Adipocyte (in vitro differentiated cells): ENCODE measurements at places on chromosomes 3 and 15.

DNA sequence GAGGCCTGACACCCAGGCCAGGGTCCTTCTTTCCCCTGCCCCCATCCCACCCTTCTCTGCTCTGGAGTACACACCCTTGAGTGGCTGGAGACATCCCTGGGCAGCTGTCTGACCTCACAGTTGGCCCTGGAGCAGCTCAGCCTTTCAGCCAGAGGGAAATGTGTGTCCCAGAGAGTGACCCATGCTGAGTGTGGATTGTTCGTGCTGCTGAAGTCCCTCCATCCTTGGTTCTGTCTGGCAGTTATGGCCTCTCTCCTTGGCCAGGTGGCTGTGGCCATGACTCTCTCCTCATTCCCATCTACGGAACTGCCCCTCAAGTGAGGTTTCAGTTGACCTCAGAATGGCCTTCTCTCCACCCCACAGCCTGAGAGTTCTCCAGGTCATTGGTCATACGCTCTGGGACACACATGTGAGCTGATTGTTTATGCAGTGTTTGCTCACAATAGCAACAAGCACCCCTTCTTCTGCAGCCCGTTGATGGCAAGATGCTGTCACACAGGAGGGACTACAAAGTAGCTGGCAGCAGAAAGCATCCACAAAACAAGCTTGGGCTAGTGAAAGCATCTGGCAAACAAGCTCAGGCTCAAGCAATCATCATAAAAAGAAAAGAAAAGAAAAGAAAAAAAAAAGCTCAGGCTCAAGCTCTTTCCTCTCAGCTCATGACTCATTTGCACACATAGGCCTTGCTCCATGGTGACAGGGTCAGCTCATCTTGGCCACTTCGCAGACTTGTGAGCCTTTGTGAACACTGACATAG, 55.3 kb upstream of the ITGA11 start:
- peak; percentile 24 for DNase-seq

DNA sequence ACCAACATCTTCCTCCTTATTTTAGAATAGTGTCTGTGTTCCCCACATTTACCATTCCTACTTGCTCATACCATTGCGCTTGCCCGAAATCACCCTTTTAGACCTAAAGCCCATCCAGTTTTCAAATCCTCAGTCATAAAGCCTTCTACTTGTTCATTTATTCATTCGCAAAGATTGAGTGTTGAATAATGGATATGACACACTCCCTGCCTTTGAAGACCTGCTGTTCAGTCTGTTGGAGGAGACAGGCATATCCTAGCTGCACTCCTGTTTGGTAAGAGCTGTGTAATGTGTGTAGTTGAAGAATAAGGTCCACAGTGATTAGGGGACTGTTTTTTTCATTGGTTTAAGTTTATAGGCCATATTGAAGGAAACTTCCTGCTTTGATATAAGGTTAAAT, 1.7 kb downstream of the CNOT10 start:
- DNase-seq = peak; percentile 6

DNA sequence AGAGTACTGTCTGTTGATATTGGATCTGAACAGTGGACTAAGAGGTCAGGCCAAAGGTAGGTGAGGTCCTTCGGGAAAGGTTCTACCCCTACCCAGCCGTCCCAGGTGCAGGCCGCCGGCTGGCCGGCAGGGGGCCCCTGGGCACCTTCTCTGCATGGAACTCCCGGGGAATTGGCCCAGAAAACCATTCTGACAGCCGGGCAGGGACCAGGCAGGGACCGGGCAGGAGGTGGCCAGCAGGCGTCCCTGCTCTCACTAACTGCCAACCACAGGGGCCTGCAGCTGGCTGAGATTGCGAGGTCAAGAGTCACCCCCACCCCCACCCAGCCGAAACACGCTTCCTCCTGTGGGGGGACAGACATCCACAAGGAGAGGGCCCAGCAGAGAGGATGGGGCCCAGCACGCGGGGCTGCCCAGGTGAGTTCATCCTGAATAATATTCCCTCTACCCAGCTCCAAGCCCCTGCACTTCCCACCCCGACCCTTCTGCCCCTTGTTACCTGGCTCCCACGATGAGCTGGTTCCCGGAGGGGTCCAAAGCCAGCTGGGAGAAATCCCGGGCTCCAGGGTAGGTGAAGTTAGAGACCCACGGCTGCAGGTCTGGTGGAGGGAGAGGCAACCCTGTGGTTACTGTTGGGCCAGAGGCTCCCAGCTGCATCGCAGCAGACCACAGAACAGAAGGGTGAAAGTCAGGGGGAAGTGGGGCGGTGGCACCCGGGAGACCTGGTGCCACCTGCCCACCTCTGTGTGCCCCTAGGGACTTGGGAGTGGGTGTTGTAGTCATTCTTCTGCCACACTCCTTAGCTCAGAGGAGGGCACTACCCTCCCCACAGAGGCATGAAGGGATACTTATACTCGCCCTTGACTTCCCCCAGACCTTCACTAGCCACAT, 84.4 kb downstream of the SEMA5B start:
- DNase-seq = peak; percentile 60

- no peak for DNase-seq
Observed at GRCh38 chr3:2261747-2262146, 163.1 kb downstream of the CNTN4 start.

GRCh38 chr15:65248511-65249255, 37.4 kb upstream of the CILP start:
- DNase-seq = no peak

- no peak for DNase-seq
Observed at GRCh38 chr3:181839916-181840297, 128.2 kb downstream of the SOX2 start.

DNA sequence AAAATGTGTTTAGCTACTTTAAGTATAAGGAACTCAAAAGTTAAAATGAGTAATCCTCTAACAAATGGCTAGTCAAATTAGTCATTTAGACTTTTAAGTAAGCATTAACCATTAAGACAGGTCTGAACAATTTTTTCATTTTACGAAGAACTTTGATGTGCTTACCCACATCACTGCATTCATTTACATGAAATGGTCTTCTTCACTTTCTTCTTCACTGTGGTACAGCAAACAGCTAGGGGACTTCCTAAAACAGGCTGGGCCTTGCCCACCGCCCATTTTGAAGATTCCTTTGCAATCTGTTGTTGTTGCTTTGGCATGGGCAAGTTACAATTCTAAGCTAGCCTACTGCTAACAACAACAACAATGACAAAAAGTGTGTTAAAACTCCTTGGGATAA, 67.4 kb downstream of the CBLB start:
- no peak for DNase-seq

DNA sequence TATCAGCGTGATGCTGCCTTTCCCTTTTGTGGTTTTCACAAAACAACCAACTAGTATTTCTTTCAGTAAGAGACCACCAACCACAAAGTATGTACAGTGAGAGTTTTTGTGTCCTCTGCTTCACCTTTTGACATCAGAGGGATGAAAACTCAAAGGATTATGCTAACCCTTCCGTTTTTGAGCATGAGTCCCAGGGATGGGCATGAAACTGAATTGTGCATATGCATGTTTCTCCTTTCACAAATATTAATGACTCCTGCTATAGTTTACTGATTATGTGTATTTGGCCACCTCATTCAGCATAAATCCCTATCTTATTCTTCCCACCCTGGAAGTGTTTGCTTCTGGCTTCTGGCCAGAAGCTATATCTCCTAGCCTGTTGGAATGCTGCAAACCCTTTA, 59.2 kb downstream of the RSRC1 start:
- no peak for DNase-seq

GRCh38 chr3:67564008-67564407, 90.4 kb downstream of the SUCLG2 start:
- DNase-seq = no peak

GRCh38 chr15:48182749-48183148, 4.7 kb upstream of the MYEF2 start:
- no peak for DNase-seq

GRCh38 chr3:20066850-20067617, 26.8 kb downstream of the KAT2B start:
- DNase-seq = peak; percentile 75

DNA sequence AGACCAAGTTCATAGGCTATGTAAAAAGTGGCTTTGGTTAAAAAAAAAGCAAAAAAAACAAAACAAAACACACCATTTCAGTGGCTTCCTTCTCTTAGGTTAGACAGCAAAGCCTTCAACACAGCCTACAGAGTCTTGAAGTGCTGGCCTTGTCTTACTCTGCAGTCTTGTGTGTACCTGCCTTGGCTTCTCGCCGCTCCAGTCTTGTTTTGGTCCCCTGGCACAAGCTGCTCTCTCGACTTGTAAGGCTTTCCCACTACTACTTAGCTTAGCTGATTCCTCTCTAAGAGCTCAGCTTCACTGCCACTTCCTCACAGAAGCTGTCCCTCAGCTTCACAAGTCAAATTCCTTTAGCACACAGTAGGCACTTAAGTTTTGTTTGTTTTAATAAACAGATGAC, 63.0 kb downstream of the ST3GAL6 start:
- no peak for DNase-seq

- DNase-seq = peak; percentile 81
Observed at GRCh38 chr3:40116478-40117177, 192.9 kb upstream of the EIF1B start.

GRCh38 chr3:7610634-7611033, 749.7 kb downstream of the GRM7 start:
- no peak for DNase-seq

- DNase-seq = no peak
Observed at GRCh38 chr15:87263871-87264270, 992.7 kb downstream of the NTRK3 start.

- no peak for DNase-seq
Observed at GRCh38 chr3:141556034-141556433, 69.2 kb downstream of the RASA2 start.

- DNase-seq = peak; percentile 69
Observed at GRCh38 chr3:151008699-151009098, 36.2 kb upstream of the CLRN1 start.

- no peak for DNase-seq
Observed at GRCh38 chr3:189621948-189622603, 9.1 kb upstream of the TP63 start.

GRCh38 chr3:25527801-25528200, 99.7 kb downstream of the RARB start:
- DNase-seq = peak; percentile 48

DNA sequence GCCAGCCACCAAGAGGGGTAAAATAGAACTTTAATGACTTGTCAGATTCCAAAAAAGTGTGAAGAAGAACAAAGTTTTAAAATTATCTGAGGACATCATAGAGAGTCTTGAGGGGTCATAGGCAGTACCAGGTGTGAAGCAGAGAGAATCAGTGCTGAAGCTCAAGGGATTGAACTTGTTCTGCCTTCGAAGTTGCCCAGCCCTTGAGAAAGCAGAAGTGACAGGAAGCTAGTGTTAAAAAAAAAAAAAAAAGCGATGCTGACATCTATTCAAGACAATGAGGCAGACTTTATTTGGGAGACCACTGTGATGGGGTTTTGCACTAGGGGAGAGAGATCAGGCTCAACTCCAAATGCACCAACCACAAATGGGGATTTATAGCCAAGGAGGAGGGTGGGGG, 21.8 kb downstream of the FBXO22 start:
- DNase-seq = no peak
